HCT116 (cell line): ENCODE measurements at places on chromosomes 2 and 18. TPM values are rescaled to one million over a fixed set of nuclear protein-coding genes. Genes with fewer than 3 reads are reported as not detected.

DNA sequence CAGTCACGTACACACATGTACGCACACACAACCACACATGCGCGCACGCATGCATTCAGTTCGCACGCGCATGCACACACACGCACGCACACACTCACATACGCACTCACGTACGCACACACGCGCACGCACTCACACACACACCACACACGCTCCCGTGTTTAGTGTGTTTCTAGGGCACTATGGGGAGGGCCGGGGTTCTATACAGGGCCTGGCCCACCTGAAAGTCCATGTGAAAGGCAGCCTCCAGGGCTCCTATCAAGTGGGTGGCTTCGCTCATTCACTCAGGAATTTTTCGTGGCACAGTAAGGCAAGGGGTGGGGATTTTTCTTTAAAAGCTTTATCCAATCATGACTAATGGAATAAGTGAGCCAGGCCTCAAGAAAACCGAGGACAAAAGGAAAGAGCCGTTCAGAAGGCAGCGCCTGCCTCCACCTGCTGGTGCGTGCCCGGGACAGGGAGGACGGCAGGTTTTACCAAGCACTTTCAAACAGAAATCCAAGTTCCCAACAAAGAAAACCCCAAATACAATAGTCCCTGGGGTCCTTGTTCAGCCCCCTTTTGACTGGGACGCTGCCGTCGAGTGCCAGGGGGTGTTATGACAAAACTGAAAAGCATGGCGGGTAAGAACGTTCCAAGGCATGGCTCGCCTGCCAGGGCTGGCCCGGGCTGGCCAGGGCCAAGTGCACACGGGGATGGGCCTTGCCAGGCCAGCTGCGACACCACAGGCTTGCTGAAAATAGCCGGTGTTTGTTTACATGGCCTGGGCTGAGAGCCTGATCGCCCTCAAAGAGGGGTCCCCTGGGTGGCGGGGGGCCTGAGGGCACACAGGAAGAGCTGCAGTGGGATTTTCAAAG, 110.0 kb downstream of the HDAC4 start:
- no peak for DNase-seq

DNA sequence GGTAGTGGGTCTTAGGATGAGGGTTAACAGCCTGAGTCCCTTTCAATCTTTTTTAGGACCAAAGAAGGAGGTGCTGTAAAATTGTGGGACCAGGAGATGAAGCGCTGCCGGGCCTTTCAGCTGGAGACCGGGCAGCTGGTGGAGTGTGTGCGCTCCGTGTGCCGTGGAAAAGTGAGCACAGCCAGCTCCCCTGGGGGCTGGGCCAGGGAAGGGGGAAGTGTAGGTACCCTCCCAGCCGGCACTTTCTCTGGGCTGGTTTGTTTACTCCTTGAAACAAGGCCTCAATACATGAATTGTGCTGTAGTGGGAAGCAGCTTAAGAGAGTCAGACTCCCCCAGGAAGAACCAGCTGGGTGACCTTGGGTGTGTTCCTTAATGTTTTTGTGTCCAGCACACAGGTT, 90.1 kb downstream of the RTN4 start:
- no peak for DNase-seq

DNA sequence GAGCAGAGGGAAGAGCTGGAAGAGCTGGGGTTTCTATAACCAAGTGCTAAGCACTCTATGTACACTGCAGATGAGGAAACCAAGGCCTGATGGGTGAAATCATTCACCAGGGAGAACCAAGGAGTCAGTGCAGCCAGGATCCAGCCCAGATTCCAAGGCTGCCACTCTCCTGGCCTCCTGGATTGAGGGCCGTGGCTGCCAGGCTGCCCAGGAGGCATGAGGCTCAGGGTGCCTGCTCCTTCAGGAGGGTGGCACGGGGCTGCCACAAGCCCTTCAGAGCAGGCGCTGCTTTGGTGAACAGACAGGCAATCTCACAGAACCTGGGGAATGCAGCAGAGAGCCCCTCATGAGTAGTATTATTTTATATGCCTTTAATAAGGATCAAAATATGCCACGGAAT, 293.7 kb upstream of the HDAC4 start:
- no peak for DNase-seq

DNA sequence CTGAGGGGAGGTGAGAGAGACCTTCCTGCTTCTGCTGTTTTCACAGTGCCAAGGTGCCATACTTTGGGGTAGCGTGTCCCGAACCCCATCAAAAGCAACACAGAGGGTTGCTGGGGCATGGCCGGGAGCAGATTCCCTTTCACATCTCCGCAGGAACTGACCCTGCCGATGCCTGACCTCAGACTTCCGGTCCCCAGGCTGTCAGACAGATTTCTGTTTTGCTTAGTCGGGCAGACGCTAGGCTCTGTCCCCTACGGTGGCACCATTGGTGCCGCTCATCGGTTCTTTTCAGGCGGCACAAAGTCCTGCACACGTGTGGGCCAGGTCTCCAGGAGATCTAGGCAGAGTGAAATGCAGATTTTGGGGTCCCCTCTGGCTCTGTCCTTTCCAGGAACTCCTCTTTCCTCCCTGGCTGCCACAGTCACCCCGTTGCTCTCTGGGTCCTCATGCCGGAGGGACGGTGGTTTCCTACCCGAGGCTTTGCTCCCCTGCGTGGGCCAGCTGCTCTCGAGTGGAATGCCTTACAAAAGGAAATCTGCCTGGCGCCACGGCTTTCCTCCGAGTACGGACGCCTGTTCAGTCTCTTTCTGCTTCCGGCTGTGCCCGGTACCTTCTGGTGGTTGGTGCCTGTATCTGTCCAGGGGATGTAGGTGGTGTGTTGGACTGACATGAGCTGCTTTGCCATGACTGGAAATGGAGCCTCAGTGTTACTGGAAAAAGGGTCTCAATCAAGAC, 39.3 kb downstream of the RTP5 start:
- DNase-seq, result no peak

- no peak for DNase-seq
Measured at GRCh38 chr2:160257041-160257742, 57.1 kb upstream of the ITGB6 start.

Gene PRKCE
- 14.8 TPM for total RNA-seq

Gene FOXD4L1
- total RNA-seq, result 0.64 TPM

DNA sequence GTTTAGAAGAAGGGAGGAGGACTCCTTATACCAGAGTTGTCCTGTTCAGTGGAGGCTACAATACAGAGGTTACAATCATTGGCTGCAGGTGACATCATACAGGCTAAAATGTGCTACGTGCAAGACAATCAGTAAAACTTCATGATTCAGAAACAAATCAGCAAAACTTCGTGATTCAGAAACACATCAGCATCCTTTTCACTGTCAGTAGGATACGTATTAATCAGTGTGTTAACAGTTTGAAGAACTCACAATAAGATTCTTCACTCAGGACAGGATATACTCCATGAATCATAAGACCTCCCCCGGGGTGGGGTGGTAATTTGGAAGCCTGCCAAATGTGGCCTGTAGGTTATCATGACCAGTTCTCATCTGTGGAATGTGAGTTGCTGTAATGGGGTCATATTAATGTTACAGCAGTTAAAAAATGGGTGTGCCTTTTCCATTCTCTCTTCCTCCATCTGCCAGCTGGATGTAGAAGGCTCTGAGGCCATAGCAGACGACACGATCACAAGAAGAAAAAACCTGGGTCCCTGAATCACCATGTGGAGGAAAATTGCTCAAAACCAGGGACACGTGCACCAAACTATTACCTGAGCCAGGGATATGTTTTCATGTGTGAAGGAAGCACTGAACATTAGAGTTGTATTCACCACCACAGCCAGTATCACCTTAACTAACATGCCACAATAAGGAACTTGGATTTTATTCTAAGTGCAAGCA, 134.8 kb upstream of the CREB1 start:
- peak; percentile 97 for DNase-seq

GRCh38 chr18:46158499-46158898, 54.3 kb downstream of the HAUS1 start:
- no peak for DNase-seq

- DNase-seq, result no peak
Measured at GRCh38 chr2:116545286-116546068, 1269.0 kb upstream of the DDX18 start.

Gene SP140
- total RNA-seq, result 2.6 TPM

GRCh38 chr2:86195808-86196387, 636 bp upstream of the IMMT start:
- DNase-seq, result no peak

DNA sequence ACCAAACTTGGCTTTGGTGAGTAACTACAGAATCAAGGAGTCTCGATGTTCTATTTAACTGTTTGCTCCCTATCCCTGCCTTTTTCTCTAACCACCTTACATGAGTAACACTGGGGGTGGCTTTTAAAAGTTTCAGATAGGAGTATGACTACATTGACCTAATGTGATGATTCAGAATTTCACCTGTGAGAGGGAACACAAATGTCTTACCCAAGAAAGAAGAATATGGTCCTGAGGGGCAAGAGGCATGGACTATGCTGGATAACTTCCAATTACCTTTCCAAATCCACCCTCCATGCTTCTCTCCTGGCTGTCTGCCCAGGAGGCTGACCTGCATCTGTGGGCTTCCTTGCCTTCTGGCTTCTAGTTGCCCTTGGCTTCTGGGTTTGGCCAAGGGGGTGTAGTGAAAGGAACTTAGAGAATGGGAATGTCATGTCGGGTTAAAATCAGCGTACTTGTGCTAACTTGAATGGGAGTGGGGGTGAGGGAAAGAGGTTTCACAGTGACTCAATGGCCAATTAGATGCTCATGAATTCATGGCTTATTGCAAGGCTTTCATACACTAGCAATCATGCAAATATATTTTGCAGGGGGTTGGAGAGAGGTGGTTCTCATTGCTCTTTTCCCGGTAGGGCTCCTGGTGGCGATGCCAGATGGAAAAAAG, 5.3 kb upstream of the IL36G start:
- DNase-seq, result no peak
